Effector memory CD4-positive, alpha-beta T cell (primary cell): ENCODE measurements at places on chromosomes 13 and 19.

- DNase-seq = no peak
Measured at GRCh38 chr19:13181747-13182388, 31.7 kb downstream of the IER2 start.

DNA sequence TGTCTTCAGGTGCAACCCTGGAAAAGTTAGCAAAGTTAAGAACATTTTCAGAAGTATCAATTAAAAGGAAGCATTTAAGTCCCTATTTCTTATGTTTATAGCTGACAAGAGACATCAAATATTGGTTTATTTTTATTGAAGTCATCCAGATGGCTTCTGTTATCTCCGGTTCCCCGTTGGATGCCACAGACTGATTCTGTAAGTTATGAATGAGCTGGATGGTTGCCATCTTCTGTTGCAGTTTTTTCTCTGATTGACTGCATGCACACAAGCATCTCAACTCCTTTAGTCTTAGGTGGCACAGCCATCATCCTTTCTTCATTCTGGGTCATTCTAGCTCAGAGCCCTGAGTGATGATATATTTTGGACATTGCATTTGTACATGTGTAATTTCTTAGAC lies 10.6 kb upstream of the OXGR1 start:
- no peak for DNase-seq

- peak; percentile 63 for DNase-seq
Measured at GRCh38 chr19:14370169-14370939, 10.9 kb upstream of the ADGRE5 start.

DNA sequence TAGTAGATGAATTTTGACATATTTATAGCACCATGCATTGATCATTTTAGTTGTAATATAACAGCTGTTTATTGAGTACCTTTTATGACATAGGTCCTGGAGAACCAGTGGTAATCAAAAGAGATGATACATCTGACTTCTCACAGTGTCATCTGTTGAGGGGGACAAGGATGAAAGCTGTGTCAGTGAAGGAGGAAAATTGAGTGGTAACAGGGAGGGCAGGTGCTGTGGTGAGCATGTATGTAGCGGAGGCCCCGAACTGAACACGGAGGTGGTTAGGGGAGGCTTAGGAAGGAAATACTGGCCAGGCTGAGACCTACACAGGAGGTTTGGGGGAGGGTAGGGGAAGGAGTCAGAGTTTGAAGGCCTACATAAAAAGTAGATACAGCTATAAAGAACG lies 199.7 kb downstream of the GGACT start:
- no peak for DNase-seq

- no peak for DNase-seq
Measured at GRCh38 chr13:60629158-60629557, 232.1 kb downstream of the TDRD3 start.

GRCh38 chr13:78675112-78675511 lies 16.2 kb upstream of the OBI1 start:
- no peak for DNase-seq

DNA sequence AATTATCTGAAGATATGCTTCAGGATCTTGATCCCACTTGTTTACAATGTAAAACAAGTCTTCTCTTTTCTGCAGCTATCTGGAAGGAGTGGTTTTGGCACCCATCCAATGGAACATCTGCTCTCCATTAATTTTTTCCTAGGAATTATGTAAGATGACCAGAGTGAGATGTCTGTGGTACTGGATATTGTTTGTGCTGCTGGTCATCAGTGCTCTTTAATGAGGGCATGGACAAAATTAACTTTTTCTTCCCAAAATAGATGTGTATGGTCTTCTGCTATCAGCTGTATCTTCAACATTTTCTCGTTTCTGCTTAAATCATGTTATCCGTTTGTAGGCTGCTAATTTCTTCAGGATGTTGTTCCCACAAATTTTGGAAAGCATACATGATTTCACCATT lies 415.4 kb upstream of the KLHL1 start:
- DNase-seq = no peak

GRCh38 chr13:102869948-102870676 lies 24.3 kb downstream of the ERCC5 start:
- no peak for DNase-seq

DNA sequence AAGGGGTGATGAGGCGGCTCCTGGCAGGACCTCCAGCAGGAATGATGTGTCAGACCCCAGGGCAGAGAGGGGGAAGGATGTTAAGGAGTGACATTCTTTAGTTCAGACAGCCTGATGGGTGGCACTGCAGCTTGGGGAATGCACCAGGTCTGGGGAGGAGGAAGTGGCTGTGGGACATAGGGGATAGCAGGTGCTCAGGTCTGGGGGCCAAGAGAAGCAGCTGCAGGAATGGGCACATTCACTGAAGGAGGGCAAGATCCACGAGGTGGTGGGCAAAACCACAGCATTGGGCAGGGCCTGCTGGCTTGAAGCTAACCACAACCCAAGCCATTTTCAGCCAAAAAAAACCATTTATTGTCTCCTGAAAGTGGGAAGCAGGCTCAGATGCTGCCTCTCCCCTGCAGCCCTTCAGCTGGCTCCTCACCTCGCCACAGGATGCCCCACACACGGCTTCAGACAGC lies 26.5 kb downstream of the COMP start:
- DNase-seq = no peak

DNA sequence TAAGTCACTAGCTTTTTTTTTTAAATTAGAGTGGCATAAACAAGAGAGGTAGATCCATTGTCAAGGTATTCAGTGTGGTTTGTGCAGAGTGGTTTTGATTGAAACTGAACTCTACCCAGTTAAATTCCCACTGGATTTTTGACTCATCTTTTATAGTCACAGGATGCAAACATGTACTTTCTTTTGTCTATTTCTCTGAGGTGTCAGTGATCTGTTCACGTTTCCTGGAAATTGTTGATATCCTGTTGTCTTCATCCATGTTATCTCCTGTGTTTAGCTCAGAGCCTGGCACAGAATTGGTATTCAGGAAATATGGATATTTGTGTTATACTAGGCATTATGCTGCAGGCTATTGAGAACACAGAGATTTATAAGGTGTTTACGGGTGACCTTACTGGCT lies 119.7 kb downstream of the PCCA start:
- DNase-seq = no peak

- no peak for DNase-seq
Measured at GRCh38 chr13:100941377-100942368, 267.1 kb upstream of the TMTC4 start.

GRCh38 chr19:3176715-3177501 lies 1.7 kb upstream of the S1PR4 start:
- DNase-seq = peak; percentile 51

GRCh38 chr19:38742296-38742695 lies 2.0 kb downstream of the CAPN12 start:
- no peak for DNase-seq

DNA sequence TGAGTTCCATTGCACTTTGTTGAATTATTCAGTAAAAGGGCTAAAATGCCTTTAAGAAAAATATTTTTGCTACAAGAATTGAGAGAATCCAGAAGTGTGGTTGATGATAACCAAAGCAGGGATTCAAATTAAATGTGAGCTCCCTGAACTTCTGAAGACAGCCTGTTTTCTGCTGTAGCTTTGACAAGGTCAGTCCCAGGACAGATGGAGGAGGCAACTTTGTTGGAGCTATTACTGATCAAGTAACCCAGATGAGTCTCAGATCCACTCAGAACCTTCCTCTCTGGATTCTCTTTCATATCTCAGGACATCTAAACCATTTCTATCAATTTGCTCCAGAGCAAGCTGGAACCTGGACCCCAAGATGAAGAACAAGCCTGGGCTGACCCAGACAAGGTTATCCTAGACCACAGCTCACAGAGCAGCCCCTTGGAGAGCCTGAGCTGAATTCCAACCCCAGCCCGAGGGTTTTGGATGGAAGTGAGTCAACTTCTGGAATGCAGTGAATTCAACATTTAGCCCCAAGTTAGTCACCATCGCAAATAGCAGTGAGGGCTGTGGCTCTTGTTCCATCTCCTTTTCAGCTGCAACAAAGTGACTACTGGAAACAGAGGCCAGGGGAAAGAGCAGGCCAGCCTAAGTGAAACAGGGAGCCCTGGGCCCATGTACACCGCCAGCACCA lies 137.8 kb upstream of the TSC22D1 start:
- DNase-seq = no peak

GRCh38 chr19:17656970-17657369 lies 31.2 kb downstream of the UNC13A start:
- DNase-seq = no peak

GRCh38 chr19:2970201-2970835 lies 7.0 kb upstream of the TLE6 start:
- DNase-seq = no peak

DNA sequence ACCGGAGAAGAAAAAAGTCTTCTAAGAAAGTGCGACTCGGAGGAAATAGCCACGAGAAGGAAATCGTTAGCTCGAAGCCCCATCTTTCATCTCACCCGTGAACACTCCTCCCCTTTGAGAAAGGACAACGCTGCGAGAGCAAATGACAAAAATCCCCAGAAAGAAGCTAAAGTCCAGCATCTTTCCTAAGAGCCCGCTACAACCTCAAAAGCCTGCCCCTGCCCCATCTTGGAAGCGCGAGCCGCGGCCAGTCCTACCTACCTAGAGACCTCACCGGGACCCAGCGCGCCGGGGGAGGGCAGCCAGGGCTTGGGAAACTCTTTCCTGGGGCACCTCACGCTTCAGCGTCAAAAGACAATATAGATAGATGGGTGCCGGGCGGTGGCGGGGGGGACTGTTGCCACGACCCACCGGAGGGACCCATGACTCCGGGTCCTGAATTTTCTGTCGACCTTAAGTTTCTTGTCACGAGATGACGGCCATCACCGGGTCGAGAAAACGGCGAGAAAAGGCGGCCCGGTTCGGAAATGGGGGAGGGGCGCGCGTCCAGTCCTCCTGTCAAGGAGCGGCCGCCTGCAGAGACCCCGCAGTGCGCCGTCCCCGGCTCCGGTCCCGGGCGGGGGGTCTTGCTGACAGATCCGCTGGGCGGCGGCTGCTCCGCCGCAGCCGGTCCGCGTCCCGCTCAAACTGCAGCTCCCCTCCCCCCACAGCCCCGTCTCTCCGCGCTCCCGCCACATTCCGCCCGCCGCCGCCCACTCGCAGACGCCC lies 65.9 kb downstream of the KCNRG start:
- peak; percentile 11 for DNase-seq

DNA sequence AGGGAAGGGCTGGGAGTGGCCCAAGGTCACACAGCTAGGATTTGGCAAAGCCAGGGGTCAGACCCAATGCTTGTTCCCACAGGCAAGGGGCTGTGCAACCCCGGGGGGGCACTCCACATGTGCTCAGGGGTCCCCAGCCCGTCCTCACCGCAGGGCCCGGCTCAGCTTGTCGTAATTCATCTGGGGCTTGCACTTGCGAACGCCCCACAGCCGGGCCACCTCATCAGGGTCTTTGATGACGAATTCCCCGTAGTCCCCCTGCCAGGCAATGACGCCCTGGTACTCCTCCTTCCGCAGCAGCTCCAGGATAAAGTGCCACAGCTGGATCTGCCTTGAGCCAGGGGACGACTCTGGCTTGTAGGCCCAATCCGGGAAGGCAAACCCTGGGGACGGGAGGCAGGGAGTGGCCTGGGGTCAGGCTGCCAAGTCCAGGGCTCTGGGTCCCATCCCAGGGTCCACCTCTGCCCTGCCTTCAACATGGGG lies 4.7 kb downstream of the ERF start:
- DNase-seq = no peak

- DNase-seq = no peak
Measured at GRCh38 chr19:42247640-42248199, 5.3 kb upstream of the GSK3A start.

DNA sequence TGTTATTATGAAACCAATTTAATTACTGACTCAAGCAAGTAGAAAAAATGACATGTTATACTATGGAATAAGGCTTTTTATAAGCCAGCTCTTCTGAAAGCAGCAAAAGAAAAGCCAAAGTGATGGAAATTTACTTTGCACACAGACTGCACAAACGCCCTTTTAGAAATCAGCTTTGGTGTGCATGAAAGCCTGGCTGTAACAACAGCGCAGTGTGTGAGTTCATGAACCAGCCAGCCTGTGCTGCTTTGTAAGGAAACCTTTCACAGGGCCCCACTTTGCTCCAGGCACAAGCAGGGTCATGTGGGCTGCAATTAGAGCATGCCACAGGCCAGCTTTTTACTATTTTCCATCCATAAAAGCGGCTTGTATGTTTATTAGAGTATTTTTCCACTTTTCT lies 13.6 kb upstream of the IFT88 start:
- no peak for DNase-seq

DNA sequence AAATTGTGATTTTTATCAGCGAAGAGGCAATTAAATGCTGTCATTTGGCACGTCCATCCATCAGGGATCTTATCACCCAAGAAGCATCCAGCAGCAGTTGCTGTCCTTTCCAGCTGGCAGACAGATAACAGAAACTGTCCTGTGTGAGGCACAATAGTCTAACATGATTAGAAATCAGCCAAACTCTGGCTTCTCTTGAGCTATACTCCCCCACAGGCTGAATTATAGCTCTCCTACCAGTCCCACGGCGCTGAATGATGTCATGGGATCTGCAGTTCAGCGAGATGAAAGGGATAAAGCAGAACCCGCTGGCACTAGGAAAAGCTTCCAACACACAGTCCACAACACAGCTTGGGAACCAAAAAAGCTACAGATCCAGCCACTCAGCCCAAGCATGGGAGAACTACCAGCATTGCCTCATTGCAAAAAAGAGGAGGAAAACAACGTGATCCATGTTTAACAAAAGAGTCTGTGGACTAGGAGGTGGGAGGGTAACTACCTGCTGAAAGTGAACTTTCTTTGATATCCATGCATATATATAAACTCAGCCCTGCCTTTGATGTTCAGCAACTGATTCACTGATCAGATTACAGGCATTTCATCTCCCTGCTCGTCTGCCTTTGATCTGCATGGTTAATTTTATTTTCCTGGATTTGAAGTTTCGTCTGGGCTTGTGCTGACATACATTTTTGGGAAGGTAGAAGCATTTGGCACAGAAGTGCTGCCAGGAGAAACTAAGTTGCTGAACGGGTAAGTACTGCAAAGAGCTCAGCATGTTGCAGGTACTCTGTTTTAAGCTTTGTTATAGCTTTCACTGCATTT lies at the start of gene TNFRSF19:
Gene TNFRSF19, plus strand, starts transcription at position 314 of the 822 bp plus-strand sequence. CDS start 19,772 bp downstream, outside the sequence.
- no peak for DNase-seq

GRCh38 chr19:10238172-10238783 lies 7.1 kb upstream of the S1PR2 start:
- no peak for DNase-seq

GRCh38 chr13:36088001-36088400 lies 43.2 kb downstream of the DCLK1 start:
- no peak for DNase-seq

DNA sequence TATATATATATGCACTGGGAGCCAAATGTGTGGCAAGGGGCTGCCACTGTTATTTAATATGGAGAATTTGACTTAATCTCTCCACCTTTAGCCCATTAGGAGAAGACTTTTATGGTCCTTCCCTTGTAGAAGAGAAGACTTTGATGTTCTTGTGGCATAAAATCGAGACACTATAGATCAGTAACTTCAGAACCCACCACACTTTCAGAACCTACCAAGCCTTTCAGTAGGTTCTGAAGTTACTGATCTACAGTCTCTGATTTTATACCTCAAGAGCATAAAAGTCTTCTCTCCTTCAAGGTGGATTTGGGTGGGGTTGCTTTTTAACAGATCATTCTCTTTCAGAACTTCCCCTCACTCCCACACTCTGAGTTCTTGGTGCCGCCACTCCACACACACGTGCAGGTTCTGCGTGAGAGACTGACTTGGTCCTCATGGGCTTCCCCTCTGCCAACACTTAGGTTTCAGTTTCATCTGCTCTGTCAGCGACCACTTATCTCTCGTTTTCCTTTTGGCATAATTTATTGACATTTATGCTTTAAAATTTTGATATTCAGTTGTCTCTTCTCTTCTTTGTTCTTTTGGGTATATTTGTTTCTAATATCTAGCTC lies 213.4 kb upstream of the PCDH17 start:
- no peak for DNase-seq
